ENCODE measurements at places on chromosomes 6 and 20.
A peak's percentile ranks its signal among the peaks of the same experiment; 100 is the strongest.

- no peak for DNase-seq
These were observed 5.2 kb upstream of the PRPH2 start for GRCh38 chr6:42727627-42728026.

- DNase-seq = no peak
These were observed 23.1 kb downstream of the PFDN4 start for GRCh38 chr20:54231036-54231435.

DNA sequence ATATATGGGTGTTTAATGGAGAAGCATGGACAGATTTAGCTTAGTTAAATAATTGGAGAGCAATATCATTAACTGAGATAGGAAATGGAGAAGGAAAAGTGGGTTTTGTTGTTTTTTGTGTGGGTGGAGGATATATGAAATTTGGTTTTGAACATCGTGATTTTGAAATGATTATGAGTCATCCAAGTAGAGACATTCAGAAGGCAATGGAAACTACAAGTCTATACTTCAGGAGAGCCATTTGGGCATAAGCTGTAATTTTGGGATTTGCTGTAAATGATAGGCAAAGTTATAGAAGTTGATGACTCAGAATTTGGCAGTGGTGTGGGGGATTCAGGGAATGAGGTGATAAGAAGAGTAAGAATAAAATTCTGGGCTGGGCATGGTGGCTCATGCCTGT, 27.4 kb upstream of the FAM135A start:
- DNase-seq = no peak

GRCh38 chr6:132763269-132763668, 5.6 kb upstream of the VNN2 start:
- DNase-seq = no peak

DNA sequence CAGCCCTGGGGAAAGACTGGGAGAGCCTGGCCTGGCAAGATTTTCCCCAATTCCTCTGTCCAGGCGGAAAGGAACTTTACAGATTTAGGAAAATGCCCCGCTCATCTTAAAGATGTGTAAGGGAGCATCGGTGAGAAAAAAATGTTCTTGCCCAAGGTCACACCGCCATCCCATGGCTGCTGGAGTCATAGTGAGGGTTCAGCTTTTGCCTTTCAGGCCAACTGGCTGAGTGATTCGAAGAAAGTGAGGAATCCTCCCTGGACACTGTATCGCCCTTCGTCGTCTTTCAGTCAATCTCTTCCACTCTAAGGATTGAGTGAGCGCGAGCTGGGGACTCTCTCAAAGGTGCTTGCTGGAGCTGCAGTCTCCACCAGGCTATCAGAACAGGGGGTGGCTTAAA, 1.4 kb downstream of the WFDC2 start:
- peak; percentile 42 for DNase-seq
